ENCODE measurements at places on chromosomes 16 and 17.

DNA sequence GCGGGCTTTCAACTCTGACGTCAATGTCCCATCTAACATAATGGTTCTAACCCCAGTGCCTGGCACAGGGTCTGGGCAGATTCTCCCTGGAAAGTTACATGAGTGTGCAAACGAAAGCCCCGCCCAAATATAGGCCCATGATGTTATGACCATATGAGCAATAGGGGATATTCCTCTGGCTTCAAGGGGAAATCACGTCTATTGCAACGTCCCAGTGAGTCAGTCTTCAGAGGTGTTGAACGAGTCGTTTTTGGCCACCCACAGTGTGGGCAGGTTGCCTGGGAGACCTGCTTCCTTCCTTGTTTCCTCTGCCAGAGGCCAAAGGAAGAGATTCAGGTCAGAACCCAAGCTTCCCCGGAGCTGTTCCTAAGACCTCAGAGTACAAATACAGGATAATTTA, 30.3 kb downstream of the PIK3R5 start:
- peak overlapping the region; percentile 58 for H3K27ac ChIP-seq
- H3K27me3 ChIP-seq: no peaks in the 10 kb centered on the region
- H3K36me3 ChIP-seq: peaks cover 11% of the 10 kb centered on the region
- DNase-seq: peak; percentile 65
- peaks cover 25% of the 10 kb centered on the region for H3K4me1 ChIP-seq
- no peak overlapping the region for H3K4me3 ChIP-seq

DNA sequence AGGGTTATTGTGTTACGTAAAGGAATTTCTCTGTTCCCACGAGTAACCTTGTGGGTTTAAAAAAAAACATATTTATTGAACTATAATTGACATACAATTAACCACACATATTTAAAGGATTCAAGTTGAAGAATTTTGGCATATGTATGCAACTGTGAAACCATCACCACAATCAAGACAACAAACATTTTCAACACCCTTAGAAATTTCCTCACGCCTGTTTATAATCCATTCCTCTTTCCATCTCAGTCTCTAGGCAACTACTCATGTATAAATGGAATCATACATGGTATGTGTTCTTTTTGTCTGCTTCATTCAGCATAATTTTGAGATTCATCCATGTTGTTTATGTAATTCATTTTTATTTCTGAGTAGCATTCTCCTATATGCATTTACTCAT, 104.0 kb downstream of the MRTFB start:
- no peaks in the 10 kb centered on the region for H3K4me1 ChIP-seq
- no peak overlapping the region for H3K4me3 ChIP-seq
- no peaks in the 10 kb centered on the region for H3K36me3 ChIP-seq

DNA sequence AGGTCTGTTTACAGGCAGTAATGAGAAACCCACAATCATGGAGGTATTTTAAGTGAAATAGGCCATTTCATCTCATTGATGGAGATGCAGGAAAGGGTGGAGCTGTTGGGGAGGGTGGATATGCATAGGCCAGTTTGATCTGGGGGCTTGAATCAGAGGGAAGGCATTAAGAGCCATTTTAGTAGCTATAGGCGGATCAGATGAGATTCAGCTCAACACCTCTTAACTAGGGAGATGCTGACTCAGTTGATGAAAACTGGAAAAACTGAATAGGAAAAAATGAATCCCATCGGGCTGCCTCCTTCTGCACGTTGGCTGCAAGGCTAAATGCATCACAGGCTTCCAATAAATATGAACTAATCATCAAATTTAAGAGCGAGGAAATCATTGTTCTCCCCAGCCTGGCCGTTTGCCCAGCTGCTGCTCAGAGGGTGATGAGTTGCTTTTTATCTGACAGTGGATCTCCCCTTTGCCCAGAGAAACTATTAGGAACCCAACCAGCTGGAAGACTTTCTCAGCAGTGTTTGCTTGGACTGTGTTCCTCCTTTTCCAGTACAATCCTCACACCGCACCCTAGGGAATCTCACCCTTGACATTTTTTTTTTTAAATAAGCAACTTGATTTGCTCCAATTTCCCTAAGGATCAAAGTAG, 149.6 kb downstream of the SOX9 start:
- no peak overlapping the region for H3K4me3 ChIP-seq
- no peaks in the 10 kb centered on the region for H3K36me3 ChIP-seq
- no peaks in the 10 kb centered on the region for H3K4me1 ChIP-seq

- H3K4me3 ChIP-seq: no peak overlapping the region
- no peak for DNase-seq
- H3K27me3 ChIP-seq: no peaks in the 10 kb centered on the region
- no peaks in the 10 kb centered on the region for H3K36me3 ChIP-seq
- no peaks in the 10 kb centered on the region for H3K4me1 ChIP-seq
Measured at GRCh38 chr16:11395008-11395948, 50.0 kb downstream of the RMI2 start.

DNA sequence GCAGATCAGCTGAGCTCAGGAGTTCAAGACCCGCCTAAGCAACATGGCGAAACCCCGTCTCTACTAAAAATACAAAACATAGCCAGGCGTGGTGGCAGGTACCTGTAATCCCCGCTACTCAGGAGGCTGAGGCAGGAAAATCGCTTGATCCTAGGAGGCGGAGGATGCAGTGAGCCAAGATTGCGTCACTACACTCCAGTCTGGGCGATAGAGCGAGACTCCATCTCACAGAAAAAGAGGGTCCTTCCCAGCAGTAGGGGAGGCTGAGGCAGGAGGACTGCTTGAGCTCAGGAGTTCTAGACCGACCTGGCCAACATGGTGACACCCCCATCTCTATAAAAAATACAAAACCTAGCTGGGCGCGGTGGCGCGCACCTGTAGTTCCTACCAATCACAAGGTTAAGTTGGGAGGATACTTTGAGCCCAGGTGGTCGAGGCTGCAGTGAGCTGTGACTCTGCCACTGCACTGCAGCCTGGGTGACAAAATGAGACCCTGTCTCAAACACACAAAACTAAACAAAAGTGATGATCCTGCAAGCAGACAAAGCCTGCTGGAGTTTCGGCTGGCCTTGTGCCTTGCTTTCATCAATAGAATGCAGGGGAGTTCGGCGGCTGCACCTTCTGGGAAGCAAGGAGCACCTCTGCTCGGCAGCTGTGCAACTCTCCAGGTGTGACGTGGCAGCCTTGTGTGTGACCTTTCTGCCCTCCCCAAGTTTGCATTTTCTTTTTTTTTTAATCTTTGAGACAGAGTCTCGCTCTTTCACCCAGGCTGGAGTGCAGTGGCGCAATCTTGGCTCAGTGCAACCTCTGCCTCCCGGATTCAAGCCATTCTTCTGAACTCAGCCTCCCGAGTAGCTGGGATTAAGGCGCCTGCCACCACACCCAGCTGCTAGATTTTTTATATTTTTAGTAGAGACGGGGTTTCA, 12.4 kb upstream of the YWHAE start:
- no peaks in the 10 kb centered on the region for H3K27me3 ChIP-seq
- no peaks in the 10 kb centered on the region for H3K4me1 ChIP-seq
- no peak for DNase-seq
- no peak overlapping the region for H3K4me3 ChIP-seq
- no peak overlapping the region for H3K27ac ChIP-seq
- H3K36me3 ChIP-seq: no peaks in the 10 kb centered on the region

GRCh38 chr16:49788572-49788971, 67.3 kb downstream of the ZNF423 start:
- DNase-seq: no peak
- no peaks in the 10 kb centered on the region for H3K36me3 ChIP-seq
- H3K27ac ChIP-seq: no peak overlapping the region
- no peaks in the 10 kb centered on the region for H3K27me3 ChIP-seq
- no peak overlapping the region for H3K4me3 ChIP-seq

DNA sequence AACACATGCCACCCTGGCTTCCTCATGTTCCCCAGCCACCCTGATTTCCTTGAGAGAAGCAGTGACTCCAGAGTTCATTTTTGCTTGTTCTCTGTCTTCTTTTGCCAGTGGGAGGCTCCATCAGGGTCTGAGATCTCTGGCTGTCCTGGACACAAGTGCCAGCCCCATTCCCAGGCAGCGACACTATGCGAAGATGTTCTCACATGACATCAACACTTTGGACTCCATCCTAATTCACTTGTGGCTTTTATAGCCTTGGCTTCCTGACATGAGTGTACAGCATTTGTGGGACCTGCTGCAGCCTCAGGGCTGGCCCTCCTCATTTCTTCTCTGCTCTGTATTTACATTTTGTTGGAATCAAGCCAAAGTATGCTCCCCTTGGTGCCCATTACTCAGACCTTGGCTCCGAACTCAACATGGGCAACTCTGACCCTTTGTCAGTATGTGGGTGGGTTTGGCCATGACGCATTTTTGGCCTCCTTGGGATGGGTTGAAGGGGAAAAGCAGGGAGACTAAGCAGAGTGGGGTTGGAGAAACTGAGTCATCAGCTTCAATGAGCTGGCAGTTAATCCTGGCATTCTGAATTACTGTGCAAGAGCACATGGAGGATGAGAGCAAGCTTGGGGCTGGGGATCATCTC, 119.0 kb upstream of the EEF2KMT start:
- H3K27ac ChIP-seq: no peak overlapping the region
- no peak overlapping the region for H3K4me3 ChIP-seq
- no peaks in the 10 kb centered on the region for H3K36me3 ChIP-seq
- no peaks in the 10 kb centered on the region for H3K27me3 ChIP-seq
- no peaks in the 10 kb centered on the region for H3K4me1 ChIP-seq
- no peak for DNase-seq

GRCh38 chr17:81365601-81366585, 29.4 kb upstream of the BAHCC1 start:
- H3K27ac ChIP-seq: no peak overlapping the region
- peaks cover 14% of the 10 kb centered on the region for H3K4me1 ChIP-seq
- DNase-seq: no peak
- no peaks in the 10 kb centered on the region for H3K36me3 ChIP-seq
- peak overlapping the region; percentile 37 for H3K4me3 ChIP-seq

- no peaks in the 10 kb centered on the region for H3K4me1 ChIP-seq
- no peaks in the 10 kb centered on the region for H3K36me3 ChIP-seq
- no peak for DNase-seq
- no peak overlapping the region for H3K4me3 ChIP-seq
- H3K27me3 ChIP-seq: no peaks in the 10 kb centered on the region
Measured at GRCh38 chr17:56786989-56787482, 46.7 kb downstream of the C17orf67 start.

GRCh38 chr17:79301469-79301868, 226.8 kb downstream of the ENGASE start:
- H3K36me3 ChIP-seq: no peaks in the 10 kb centered on the region
- H3K27ac ChIP-seq: no peak overlapping the region
- no peak for DNase-seq
- no peaks in the 10 kb centered on the region for H3K4me1 ChIP-seq
- H3K4me3 ChIP-seq: no peak overlapping the region
- H3K27me3 ChIP-seq: peaks cover 9% of the 10 kb centered on the region

DNA sequence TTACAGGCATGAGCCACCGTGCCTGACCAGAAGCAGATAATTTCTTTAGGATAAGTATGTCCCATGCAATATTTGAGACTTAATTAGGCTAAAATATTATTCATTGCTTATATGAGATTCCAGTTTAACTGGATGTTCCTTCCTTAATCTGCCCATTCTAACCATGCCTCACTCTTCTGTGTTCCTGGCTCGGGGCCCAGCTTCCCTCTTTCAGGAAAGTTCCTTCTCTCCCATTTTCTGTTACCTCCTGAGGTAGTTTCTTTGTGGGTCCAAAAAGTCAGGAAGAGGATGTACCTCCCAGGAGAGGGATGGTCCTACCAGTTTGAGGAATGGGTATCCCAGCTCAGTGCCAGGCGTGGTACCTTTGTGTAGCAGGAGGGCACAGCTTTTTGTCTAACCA, 23.3 kb downstream of the UNK start:
- H3K4me1 ChIP-seq: no peaks in the 10 kb centered on the region
- no peak overlapping the region for H3K27ac ChIP-seq
- peaks cover 25% of the 10 kb centered on the region for H3K36me3 ChIP-seq

GRCh38 chr16:51419768-51420167, 268.7 kb upstream of the SALL1 start:
- no peak overlapping the region for H3K27ac ChIP-seq
- DNase-seq: no peak
- no peaks in the 10 kb centered on the region for H3K36me3 ChIP-seq
- H3K27me3 ChIP-seq: no peaks in the 10 kb centered on the region
- H3K4me3 ChIP-seq: no peak overlapping the region
- H3K4me1 ChIP-seq: no peaks in the 10 kb centered on the region

- no peak overlapping the region for H3K27ac ChIP-seq
- no peaks in the 10 kb centered on the region for H3K27me3 ChIP-seq
- H3K36me3 ChIP-seq: no peaks in the 10 kb centered on the region
- H3K4me1 ChIP-seq: peaks cover 17% of the 10 kb centered on the region
- no peak for DNase-seq
Measured at GRCh38 chr17:36597226-36597625, 4.2 kb upstream of the MRM1 start.

DNA sequence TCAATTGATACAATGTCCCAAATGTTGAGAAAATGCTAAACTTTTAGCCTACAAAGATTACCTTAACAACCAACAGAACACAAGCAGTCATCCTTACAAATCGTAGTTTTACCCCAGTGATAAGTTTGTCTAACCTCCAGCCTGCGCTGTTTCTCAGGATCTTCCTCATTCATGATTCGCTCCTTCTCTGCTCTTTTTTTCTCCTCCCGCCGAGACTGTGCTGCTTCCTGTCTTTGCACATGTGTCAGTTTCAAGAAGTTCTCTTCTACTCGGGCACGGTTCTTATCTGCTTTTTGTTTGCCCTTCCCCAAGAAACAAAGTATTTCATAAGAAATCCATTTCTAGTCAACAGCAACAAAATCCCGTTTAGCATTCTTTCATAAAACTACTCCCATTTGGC, 10.2 kb upstream of the STRADA start:
- H3K27me3 ChIP-seq: no peaks in the 10 kb centered on the region
- peak overlapping the region; percentile 8 for H3K27ac ChIP-seq
- no peaks in the 10 kb centered on the region for H3K4me1 ChIP-seq
- no peak for DNase-seq

- H3K27ac ChIP-seq: no peak overlapping the region
- DNase-seq: no peak
- no peaks in the 10 kb centered on the region for H3K4me1 ChIP-seq
- H3K27me3 ChIP-seq: no peaks in the 10 kb centered on the region
- H3K36me3 ChIP-seq: no peaks in the 10 kb centered on the region
Measured at GRCh38 chr16:58099097-58099955, 29.9 kb downstream of the CFAP20 start.

DNA sequence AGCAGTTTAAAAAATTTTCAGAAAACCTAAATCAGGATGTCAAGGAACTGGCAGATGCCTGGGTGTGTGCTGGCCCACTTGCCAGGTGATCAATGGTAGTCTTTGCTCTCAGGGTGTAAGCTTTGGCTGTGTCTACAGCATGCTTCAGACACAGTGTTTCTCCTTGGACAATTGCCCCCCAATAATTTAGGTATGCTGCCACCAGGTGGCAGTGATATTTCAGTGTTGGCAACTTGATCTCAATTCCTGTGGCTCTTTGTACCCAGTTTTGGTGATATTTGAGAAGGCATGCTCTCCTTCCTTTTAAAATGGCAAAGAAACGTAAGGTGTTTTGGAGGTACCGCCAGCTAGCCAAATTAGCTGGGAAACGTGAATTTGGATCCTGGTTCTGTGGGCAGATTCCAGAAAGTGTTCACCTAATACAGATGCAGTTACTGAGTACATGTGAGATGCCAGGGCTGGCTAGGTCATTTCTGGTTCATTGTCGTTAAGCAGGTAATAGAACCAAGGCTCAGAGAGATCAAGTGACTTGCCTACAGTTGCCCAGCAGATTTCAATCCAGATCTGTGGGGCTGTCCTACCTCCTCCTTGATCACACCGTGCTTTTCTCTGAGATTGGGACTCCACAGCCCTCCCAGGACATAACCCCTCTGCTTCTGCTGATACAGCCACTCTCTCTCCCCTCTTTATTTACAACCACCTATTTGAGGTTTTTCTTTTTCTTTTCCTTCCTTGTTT, 155.6 kb upstream of the PLCG2 start:
- DNase-seq: peak; percentile 25
- H3K27me3 ChIP-seq: no peaks in the 10 kb centered on the region
- no peak overlapping the region for H3K4me3 ChIP-seq
- no peaks in the 10 kb centered on the region for H3K4me1 ChIP-seq
- no peak overlapping the region for H3K27ac ChIP-seq
- no peaks in the 10 kb centered on the region for H3K36me3 ChIP-seq
